ENCODE measurements at places on chromosomes 16 and 17.
A peak's percentile ranks its signal among the peaks of the same experiment; 100 is the strongest.

- no peak for DNase-seq
Measured at GRCh38 chr16:813204-813915, 12.8 kb upstream of the GNG13 start.

GRCh38 chr16:58392215-58393137 lies at the start of gene GINS3:
Gene GINS3 (plus strand): TSS chr16:58392471. CDS start chr16:58392602, 131 bp downstream.
- peak; percentile 80 for DNase-seq

DNA sequence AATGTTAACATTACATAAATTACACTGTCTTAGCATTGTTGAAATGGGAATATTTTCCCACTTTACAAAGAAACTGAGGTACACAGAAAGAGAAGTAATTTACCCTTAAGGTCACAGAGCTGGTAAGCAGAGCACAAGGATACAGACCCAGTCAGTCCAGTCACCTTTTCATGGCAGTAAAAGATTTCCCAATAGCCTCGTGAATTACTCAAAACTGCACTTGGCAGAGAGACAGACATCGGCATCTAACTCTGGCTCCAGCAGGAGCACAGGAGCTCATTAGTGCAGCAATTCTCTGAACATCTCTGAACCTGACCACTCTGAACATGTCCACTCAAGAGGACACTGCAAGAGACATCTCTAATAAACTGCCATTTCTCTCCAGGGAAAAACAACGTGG lies 3.1 kb downstream of the TEX2 start:
- DNase-seq: no peak

DNA sequence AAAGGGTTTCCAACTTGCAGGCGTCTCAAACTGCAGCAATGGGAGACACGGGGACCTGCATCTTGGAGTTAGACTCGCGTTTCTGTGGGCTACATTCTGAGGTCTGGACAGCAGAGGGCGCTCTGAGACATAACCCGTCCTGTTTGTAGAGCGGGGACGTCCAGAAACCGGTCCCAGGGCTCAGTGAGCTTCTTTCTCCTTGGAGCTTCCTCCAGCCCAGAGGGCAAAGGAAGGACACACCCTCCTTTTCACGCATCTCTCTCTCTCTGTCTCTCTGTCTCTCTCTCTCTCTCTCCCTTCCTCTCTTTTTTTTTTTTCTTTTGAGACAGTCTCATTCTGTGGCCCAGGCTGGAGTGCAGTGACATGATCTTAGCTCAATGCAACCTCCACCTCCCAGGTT lies 19.8 kb downstream of the COX4I1 start:
- peak; percentile 81 for DNase-seq

DNA sequence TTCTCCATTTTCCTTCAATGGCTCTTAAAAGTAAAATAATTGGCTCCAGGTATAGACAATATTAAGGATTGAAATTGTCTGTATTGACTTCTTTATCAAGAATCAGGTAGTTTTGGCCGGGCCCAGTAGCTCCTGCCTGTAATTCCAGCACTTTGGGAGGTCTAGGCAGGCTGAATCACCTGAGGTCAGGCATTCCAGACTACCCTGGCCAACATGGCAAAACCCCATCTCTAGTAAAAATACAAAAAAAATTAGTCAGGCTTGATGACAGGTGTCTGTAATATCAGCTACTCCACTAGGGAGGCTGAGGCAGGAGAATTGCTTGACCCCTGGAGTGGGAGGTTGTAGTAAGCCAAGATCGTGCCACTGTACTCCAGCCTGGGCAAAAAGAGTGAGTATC lies 1008.5 kb upstream of the EEF2KMT start:
- DNase-seq: no peak

DNA sequence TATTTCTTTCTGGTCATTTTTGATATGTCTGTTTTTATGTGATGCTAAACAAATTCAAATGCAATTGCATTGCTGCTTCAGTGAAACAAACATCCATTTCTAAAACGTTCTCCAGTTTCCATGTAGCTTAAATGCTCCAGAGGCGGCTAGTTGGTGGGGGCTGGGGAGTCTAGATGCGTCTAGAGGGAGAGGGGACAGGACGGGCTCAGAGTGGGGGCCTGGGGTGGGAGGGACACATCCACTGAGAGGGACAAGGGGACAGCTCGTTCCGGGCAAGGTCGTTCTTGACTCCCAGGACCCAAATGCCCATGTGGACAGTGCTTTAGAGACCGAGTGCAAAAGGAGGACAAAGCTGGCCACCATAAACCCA lies 102.3 kb downstream of the FOXL1 start:
- DNase-seq: no peak

DNA sequence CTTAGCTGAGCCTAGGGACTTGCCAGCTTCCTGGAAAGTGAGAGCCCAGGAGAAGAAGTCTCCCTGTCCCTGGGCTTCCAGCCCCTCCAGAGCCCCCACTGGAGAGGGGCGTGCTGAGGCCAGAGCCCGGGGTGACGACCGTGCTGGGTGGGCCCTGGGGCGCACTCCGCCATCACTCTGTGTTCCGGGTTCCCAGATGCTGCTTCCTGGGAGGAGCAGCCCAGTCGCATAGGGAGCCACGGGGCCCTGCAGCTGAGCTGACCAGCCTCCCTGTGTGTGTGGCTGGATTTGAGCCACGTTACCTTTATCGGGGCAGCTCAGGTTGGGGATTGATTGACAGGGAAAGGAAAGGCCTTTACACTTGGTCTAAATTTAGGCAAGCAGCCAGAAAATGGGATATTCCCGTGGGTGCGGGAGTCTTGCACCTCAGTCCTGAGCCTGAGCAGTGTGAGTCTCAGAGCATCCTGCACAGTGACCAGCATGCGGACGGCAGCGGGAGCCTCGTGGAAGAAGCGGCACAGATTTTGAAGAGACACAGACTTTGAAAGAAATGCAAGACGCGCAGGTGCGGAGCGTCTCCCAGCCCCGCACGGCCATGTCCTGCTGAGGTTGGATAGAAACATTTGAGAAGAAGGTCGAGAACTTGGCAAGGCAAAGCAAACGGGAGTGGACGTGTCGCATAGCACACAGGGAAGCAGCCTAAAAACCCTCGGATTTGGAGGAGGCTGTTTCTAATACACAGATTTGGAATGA lies 51.3 kb upstream of the ZNF750 start:
- no peak for DNase-seq

GRCh38 chr17:16444258-16444886 lies 29.0 kb downstream of the TRPV2 start:
- no peak for DNase-seq

DNA sequence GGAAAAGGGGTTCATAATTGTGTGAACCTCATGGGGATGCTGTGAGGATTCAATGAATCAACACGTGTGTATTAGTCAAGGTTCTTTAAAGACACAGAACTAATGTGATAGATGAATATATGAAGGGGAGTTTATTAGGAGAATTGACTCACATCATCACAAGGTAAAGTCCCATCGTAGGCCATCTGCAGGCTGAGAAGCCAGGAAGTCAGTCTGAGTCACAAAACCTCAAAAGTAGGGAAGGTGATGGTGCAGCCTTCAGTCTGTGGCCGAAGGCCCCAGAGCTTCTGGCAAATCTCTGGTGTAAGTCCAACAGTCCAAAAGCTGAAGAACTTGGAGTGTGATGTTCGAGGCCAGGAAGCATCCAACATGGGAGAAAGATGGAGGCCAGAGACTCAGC lies 413.4 kb downstream of the CDH13 start:
- no peak for DNase-seq

- DNase-seq: no peak
Measured at GRCh38 chr16:87180069-87180468, 137.1 kb downstream of the C16orf95 start.

DNA sequence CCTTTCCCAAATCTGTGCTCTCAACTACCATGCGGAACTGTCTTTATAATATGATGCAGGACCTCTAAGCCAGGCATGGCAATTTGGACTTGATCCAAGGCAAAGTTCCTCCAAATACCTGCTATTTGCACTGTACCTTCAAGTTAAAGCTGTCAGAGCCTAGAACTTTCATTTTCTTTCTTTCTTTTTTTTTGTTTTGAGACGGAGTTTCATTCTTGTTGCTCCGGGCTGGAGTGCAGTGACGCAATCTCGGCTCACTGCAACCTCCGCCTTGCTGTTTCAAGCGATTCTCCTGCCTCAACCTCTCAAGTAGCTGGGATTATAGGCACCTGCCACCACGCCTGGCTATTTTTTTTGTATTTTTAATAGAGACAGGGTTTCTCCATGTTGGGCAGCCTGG lies 51.7 kb downstream of the ARHGAP27 start:
- no peak for DNase-seq

GRCh38 chr17:45307290-45308015 lies 9.4 kb downstream of the MAP3K14 start:
- DNase-seq: peak; percentile 40

DNA sequence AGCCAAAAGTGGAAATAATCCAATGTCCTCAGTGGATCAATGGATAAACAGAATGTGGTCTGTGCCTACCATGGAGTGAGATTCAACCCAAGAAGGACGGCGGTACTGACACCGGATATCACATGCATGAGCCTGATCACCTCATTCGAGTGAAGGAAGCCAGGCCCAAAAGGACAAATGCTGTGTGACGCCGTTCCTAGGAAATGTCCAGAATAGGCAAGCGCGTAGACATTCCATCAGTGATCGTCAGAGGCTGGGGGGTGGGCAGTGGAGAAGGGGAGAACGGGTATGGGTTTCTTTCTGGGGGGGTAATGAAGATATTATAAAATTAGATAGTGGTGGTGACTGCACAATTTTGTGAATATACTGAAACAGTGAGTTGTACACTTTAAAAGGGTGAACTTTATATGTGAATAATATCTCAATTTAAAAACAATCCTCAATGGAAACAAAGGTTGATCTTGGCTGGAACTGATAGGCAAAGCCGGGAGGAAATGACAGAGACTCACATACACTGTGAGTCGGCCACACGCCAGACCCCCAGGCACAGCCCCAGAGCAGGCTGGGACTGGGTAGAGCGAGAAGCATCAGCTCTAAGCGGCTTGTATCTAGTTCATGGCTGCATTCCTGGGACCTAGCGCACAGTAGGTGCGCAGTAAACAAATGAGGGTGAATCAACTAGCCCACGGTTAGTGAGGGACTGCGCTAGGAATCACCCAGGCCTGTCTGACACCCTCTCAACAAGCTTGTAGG lies 3.5 kb downstream of the DBNDD1 start:
- no peak for DNase-seq

- no peak for DNase-seq
Measured at GRCh38 chr16:84739349-84740124, 39.7 kb downstream of the USP10 start.

All from KG1 (cell line).